ENCODE measurements at places on chromosomes 6 and 20.

DNA sequence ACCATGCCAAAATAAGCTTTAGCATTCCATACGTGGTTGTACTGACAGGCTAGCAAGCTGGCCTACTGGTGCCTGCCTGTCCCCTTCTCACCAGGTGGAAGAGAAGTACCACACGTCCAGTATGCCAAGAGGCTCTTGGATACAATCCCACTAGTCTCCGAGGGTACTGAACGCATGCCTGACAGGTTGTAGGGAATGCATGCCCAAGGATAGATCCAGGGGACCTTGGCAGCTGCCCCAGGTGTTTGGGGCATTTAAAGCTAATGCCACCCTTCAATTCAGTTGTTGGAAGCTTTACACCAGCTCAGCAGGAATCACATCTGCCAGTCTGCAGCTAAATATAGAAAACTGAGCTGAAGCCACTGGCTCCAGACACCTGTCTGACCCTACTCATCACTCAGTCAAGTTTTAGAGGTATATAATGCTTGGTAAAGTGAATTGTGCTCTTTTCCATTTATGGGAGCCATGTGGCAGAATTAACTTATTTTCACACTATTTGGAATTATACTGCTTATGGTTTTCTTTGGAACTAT lies 4.9 kb downstream of the TUBB2B start:
- no peak for DNase-seq

- DNase-seq, result peak; percentile 71
Measured at GRCh38 chr20:32457479-32457986, 99.4 kb downstream of the ASXL1 start.

GRCh38 chr6:11002176-11002575 lies 41.9 kb downstream of the ELOVL2 start:
- no peak for DNase-seq

GRCh38 chr6:41269166-41269565 lies 17.3 kb downstream of the TREM1 start:
- no peak for DNase-seq

GRCh38 chr20:5474646-5475550 lies 158.1 kb upstream of the PROKR2 start:
- DNase-seq, result no peak

DNA sequence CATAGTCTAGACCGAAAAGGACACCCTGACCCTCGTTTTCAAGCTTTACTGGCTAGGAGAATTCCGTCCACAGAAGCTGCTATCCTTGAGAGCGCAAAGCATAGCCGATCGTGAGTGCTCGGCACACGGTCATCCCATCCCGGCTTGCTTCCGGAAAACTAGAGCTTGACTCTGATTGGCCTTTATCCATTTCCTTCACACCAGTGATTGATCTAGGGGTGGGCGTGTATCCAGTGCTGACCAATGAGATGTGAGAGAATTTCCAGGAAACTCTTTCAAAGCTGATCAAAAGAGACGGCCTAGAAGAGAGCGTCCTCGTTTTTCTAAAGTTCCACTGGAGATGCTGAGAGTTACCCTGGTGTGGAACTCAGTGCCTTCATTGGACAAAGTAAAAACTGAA lies 41.0 kb upstream of the NFATC2 start:
- DNase-seq, result no peak

GRCh38 chr6:21103626-21104224 lies 489.8 kb upstream of the SOX4 start:
- DNase-seq, result no peak

- DNase-seq, result no peak
Measured at GRCh38 chr6:110720066-110720465, 95.2 kb downstream of the CDK19 start.

- DNase-seq, result no peak
Measured at GRCh38 chr20:37943033-37943432, 40.1 kb downstream of the VSTM2L start.

DNA sequence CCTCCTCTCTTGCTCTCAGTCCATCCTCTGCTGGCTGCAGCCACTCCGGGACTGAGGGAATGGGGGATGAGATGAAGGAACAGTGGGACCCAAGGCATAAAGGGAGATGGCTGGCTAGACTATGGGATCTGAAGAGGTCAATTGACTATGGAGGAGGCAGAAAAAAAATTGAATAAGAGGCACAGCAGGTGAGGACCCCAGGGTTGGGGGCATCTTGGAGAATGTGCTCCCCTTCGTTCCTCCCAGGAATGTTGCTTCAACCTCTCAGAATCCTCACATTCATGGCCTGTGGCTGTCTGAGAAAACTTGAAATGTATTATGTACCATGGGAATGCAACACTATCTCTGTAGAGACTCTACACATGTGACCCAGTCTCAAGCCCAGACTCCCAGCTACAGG lies 121.0 kb downstream of the SLC22A3 start:
- no peak for DNase-seq

GRCh38 chr20:41072190-41072863 lies 43.7 kb downstream of the TOP1 start:
- no peak for DNase-seq

GRCh38 chr6:27241443-27241842 lies 6.1 kb upstream of the PRSS16 start:
- DNase-seq, result no peak

DNA sequence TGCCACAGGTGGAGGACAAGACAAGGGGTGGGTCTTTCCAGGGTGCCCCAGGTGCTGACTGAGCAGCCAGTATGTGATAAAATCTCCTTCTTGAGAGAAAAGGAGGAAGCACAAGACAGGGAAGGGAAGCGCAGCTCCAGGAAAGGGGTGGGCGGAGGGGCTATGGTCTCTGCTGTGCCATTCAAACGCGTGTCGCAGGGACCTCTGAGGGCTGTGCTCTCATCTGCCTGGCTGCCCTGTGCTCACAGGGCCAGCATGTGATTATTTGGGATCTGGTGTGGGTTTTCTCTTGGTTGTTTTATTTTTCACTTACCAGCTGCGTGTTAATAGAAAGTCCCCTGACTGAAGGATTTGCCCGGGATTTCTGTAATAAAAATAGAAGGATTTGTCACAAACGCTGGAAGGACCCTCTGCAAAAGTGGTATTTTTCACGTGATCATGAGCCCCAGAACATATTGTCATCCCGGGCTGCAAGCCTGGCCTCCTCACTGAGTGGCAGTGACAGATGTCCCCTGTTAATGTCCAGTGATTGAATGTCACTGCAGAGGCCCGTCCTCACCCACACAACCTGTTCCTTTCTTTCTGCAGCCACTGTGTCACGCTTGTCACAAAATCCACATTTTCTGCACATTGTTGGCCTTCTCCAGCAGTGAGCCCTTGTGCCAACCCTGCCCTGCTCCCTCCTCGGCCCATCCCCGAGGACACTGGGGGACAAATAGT lies 35.0 kb upstream of the VSX1 start:
- DNase-seq, result no peak

- no peak for DNase-seq
Measured at GRCh38 chr6:46925563-46926253, 4.0 kb upstream of the ADGRF5 start.

DNA sequence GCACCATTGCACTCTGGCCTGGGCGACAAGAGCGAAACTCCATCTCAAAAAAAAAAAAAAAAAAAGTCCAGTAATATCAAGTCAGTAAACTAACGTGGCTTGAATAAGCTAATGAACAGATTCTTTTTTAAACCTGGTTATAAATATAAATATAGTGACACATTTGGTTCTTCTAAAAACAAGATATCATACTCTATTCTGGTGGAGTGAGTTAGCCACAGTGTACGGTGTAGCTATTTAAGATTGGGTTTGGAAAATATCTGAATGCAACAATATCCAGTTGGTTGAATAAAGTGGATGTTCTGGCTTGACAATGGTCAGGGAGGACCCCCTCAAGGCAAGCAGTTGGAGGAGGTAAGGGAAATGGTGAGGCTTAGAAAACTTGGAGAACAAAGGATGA lies 5.9 kb upstream of the DEK start:
- DNase-seq, result no peak

GRCh38 chr6:52500238-52501129 lies 76.4 kb downstream of the TRAM2 start:
- DNase-seq, result no peak

DNA sequence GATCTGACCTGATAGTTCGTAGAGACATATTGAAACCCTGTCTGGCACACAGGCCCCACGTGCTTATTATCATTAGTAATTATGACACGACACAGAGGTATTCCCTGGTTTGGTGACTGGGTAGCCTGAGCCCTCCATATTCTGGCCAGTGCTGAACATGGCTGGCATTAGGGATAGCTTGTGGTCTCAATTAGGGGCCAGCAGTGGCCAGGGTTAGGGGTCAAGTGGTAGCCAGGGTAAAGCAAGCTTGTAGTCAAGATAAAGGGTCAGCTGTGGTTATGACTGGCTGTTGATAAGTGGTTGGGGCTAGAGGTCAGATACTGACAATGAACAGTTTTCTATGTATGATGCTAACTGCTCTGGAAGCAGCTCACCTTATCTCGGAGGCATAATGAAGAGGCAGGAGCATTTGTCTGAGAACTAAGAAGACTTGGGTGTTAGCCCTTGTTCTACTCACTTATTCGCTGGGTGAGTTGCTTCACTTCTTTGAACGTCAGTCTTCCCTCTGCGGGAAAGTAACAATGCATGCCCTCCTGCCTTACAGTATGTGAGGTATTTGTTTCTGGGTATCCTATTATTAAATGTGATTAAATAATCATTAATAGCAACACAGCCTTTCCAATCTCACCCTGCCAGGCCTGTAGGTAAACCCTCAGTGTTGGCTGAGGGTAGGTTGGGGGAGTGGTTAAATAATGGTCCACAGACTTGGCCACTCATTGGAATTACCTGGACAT lies 66.7 kb downstream of the VEGFA start:
- no peak for DNase-seq

DNA sequence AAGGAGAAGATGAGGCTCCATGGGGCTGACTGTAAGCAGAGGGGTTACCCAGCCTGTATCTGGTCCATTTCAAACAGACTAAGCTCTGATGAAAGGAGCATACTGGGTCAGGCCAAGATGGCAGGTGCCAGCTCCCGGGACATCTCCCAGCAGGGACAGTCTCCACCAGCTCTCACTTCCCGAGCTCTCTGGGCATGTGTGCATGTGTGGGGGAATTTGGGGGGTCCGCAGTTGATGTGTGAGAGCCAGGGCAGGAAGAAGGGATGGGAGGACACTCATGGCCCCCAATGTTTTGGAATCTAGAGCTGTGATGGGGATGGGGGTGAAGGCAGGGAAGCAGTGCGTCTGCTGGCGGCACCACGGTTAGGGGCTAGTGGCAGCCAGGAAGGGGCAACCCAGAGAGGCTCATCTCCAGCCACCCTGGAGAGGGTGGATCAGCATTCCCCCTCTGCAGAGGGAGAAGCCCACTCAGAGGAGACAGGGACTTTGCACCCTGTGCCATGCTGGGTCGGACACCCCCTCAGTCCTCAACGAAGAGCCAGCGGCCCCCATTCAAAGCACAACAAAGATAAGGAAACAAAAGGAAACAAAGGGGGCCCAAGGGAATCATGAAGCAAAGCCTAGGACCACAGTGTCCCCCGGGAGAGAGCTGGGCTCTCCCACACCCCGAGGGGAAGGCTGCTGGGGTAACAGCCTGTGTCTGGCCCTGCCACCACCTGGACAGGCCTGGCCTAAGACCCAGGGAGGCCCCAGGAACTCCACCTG lies 52.4 kb downstream of the DSTN start:
- no peak for DNase-seq

Data from amygdala (tissue), 56 donors.